ENCODE measurements at places on chromosomes 7 and 10. TPM values are rescaled to one million over a fixed set of nuclear protein-coding genes. Genes with fewer than 3 reads are reported as not detected.

Gene GRID1
- 0.32 TPM for total RNA-seq

Gene ATP6V0A4
- total RNA-seq = 0.57 TPM

Gene RET
- total RNA-seq = 0.83 TPM

Gene RTKN2
- 0.91 TPM for total RNA-seq

Gene CYCS
- 266 TPM for total RNA-seq

Gene WBP1L
- total RNA-seq = 22.9 TPM

Gene GPR141
- not detected for total RNA-seq

Gene FFAR4
- 0.30 TPM for total RNA-seq

Gene PCLO
- 0.88 TPM for total RNA-seq

Gene FXYD4
- total RNA-seq = not detected

Gene SPAM1
- total RNA-seq = not detected

Gene CDK14
- 0.23 TPM for total RNA-seq

Gene PMPCB
- total RNA-seq = 72.6 TPM

Gene SVOPL
- total RNA-seq = not detected

Gene LBX1
- total RNA-seq = not detected

Gene NUTM2B
- 0.34 TPM for total RNA-seq

Gene TTYH3
- total RNA-seq = 57.9 TPM

Gene FRAT2
- 7.7 TPM for total RNA-seq

Gene CCL24
- not detected for total RNA-seq

Measured in A549 treated with GW870086 at 1 μM for 4 hours (cell line).